NCI-H187 (cell line): ENCODE measurements at places on chromosomes 5 and 9.

GRCh38 chr9:124218438-124218982, 39.2 kb upstream of the NEK6 start:
- DNase-seq, result no peak

- DNase-seq, result no peak
These were observed 90.4 kb downstream of the RIC1 start for GRCh38 chr9:5719100-5719926.

GRCh38 chr5:172595596-172596455, 45.2 kb upstream of the NEURL1B start:
- no peak for DNase-seq

- no peak for DNase-seq
These were observed 34.2 kb downstream of the PAX5 start for GRCh38 chr9:36999728-37000333.

DNA sequence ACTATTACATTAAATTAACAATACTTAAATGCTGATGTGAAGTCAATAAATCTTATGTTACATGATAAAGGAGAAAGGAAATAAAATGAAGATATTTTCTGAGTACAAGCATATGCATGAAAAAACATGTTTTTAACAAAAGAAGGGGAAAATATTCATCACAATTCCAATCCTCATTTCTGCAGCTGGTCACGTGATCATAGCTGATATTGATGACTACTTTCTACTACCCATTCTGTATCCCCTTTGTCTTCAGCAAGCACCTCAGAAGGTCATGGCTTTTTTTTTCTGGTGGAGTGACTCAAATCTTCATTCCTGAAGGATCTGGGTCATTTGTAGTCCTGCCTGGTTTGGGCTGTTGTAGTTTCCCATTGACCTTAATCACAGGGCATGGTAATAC, 90.9 kb downstream of the CDO1 start:
- no peak for DNase-seq

DNA sequence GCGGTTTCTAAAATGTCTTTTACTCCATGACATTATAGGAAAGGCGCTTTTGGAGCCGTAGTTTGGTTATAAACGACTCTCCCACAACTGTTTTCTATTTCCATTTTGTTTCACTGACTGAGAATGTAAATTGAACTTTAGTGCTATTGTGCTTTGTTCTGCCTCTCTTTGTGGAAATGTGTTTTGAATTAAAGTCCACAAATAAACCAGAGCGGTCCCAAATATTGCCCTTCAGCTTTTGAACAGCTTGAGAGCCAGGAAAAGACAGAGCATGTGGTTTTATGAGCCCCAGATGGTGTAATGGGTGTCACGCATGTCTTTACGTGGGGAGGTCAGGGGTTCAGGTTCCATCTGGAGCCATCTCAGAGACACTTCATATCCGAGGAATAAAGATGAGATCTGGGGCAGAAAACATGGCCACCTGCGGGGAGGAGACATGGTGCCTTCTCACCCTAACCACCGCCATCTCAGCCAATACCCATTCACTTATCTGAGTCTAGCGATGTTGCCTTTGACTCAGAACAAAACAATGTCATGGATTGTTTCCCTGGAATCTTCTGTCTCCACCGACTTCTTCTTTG, 42.5 kb upstream of the ROR2 start:
- no peak for DNase-seq
